ENCODE measurements at places on chromosomes 3 and 15. TPM values are rescaled to one million over a fixed set of nuclear protein-coding genes. Genes with fewer than 3 reads are reported as not detected.

GRCh38 chr3:86913160-86913559 is 77.8 kb downstream of the VGLL3 start:
- DNase-seq: no peak

FHIT gene
- total RNA-seq: 0.53 TPM

TTC14 gene
- total RNA-seq: 17.9 TPM

WDR49 gene
- total RNA-seq: not detected

GRCh38 chr3:115019900-115020299 is 127.2 kb downstream of the ZBTB20 start:
- DNase-seq: no peak

DNA sequence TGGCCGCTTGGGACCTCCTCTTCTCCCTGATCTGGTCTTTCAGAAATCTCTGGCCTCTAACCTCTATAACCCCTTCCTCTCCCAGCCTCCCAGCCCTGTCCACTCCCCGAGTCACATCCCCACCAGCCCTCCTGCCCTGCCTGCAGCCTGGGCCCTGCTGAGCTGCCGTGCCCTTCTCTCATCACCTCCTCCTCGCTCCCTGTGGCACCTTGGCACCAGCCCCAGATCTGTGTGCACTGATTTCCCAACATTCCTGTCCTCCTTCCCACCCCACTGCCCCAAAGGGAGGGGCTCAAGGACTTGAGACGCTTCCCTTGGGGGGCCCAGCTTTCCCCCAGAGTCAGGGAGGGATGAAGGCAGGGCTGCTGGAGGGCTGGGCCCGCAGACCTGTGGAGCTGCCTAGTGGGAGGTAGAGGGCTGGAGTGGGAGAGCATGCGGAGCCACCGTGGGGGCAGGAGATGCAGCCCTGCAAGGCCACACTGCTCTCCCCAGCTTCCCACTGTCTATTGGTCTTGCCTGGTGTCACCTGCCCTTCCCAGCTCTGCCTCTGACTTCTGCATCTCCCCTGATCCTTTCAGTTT is 42.7 kb downstream of the EXOG start:
- DNase-seq: no peak

GRCh38 chr3:123764647-123765046 is 119.5 kb downstream of the MYLK start:
- no peak for DNase-seq

DNA sequence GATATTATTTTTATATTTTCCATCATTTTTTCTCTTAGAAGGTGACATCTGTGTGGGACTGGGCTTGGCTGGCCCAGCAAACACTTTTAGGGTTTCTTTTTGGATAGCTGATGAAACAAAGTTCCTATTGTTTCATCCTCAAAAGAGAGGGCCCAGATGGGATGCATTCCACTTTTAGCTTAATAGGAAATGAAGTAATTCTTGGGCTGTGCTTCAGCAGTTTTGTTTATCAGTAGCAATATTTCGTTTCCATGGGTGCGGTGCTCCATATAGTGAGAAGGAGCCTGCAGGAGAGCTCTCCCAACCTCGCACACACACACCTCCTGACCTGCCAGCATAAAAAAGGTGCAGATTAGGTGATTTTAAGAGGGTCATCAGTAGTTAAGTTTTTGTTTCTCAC is 147.5 kb downstream of the AKAP13 start:
- DNase-seq: peak; percentile 24

ARPC4 gene
- 172 TPM for total RNA-seq

Data from myocyte (in vitro differentiated cells).